ENCODE measurements at places on chromosomes 11 and 22.

DNA sequence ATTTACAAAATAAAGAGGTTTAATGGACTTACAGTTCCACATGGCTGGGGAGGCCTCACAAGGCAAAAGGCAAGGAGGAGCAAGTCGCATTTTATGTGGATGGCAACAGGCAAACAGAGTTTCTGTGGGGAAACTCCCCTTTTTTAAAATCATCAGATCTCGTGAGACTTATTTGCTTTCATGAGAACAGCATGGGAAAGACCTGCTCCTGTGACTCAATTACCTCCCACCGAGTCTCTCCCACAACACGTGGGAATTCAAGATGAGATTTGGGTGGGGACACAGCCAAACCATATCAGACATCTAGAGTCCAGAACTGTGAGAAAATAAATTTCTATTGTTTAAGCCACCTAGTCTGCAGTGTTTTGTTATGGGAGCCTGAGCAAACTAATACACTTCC lies 80.8 kb downstream of the ME3 start:
- DNase-seq = no peak

DNA sequence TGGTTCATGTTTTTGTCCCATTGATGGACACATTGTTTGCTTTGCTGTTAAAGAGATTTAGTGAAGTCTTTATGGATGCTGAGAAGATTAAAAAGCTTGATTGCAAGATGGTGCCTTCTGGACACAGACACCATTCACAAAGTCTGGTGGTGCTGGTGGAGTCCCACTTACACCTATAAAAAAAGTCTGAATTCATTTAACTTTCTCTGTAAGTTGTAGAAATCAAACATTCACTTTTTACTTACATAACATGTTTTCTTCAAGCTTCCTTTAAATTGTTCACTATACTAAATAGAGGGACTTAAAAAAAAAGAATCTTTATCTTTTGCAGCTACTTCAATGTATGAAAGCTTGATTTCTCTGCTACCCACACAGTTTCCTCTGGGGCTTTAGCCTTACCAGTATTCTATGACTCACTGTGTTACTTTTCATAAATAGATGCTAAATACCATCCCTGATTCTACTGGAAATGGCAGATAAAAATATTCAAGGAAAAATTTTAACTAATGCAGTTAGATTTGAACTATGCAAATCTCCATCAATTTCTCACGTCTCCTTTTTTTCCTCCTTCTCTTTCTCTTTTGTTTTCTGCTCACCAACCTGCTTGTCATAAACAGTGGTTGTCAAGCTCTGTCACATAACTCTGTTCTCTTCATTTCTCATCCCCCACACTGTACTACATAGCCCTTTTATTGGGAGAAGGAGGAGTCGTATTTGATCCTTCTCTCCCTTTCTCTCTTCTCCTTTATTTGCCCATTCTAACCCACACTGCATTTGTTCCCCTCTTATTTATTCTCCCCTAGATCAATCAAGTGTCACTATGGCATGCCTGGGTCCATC lies 89.7 kb downstream of the FAM76B start:
- no peak for DNase-seq

GRCh38 chr11:76335842-76336241 lies 45.1 kb downstream of the THAP12 start:
- no peak for DNase-seq

DNA sequence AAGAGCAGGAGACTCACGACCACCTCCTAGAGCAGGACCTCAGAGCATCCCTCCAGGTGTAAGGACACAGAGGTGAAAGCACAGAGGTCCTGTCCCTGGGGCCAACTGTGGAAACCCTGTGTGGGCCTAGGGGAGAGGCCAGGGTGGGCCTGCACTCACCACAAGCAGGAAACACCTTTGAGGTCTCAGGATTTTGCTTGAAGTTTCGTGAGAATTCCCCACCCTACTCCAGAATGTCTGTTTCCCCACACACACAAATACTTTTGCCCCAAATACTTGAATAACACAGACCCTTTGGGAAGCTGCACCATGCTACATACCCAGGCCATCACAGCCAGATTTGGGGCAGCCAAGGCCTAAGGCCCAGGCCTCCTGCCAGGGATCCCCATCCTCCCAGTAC lies 18.1 kb downstream of the SLC43A3 start:
- no peak for DNase-seq

DNA sequence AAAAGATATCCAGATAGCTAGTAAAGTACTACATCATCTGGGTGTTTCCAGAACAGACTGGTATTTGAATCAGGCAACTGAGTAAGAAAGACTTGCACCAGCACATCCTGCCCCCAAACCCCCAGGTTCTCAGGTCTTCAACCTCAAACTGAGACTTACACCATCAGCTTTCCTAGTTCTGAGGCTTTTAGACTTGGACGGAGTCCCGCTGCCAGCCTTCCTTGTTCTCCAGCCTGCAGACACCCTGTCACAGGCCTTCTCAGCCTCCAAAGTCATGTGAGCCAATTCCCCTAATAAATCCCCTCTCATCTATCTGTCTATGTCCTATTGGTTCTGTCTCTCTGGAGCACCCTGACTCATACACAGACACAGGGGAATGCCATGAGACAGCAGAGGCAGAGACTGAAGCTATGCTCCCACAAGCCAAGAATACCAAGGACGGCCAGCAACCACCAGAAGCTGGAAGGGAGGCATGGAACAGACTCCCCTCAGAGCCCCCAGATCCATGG lies 10.9 kb downstream of the SMCO4 start:
- no peak for DNase-seq

GRCh38 chr22:34834059-34834458 lies 231.9 kb upstream of the ISX start:
- no peak for DNase-seq

DNA sequence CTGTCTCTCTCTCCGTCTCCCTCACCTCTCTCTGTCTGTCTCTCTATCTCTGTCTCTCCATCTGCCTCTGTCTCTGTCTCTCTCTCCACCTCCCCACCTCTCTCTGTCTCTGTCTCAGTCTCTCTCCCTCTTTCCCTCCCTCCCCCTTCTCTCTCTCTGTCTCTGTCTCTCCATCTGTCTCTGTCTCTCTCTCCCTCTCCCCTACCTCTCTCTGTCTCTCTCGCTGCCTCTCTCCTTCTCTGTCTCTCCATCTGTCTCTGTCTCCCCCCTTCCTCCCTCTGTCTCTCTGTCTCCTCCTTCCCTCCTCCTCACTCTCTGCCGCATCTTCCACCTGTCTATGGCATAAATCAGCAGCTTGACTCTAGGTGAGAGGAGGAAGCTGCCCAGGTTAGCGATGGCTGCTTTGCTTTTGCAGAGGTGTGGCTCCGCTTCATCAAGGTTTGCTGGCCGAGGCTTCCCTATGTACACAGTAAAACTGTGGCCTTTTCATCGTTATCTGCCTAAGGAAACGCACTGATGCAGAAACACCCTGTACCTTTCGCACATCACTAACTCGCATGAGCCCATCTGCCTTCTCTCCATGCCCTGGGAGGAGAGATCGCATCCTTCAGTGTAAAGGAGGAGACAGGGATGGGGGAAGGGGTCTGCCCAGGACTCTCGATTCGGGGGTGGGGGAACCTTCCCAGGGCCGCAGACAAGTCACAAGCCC lies 44.5 kb downstream of the ANO1 start:
- DNase-seq = no peak

- no peak for DNase-seq
Measured at GRCh38 chr11:106961048-106961447, 57.2 kb downstream of the GUCY1A2 start.

DNA sequence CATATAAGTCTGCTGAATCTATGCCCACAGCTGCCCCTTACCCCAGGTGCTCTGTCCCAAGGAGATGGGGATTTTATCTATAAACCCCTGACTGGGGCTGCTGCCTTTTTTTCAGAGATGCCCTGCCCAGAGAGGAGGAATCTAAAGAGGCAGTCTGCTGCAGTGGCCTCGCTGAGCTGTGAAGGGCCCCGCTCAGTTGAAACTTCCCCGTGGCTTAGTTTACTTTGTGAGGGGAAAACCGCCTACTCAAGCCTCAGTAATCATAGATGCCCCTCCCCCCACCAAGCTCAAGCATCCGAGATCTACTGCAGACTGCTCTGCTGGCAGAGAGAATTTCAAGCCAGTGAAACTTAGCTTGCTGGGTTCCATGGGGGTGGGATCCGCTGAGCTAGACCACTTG lies 7.4 kb upstream of the SCGB1D4 start:
- DNase-seq = no peak

- peak; percentile 58 for DNase-seq
Measured at GRCh38 chr11:114061681-114062049, 2.2 kb downstream of the ZBTB16 start.

GRCh38 chr22:27454807-27455450 lies 346.6 kb downstream of the MN1 start:
- no peak for DNase-seq

DNA sequence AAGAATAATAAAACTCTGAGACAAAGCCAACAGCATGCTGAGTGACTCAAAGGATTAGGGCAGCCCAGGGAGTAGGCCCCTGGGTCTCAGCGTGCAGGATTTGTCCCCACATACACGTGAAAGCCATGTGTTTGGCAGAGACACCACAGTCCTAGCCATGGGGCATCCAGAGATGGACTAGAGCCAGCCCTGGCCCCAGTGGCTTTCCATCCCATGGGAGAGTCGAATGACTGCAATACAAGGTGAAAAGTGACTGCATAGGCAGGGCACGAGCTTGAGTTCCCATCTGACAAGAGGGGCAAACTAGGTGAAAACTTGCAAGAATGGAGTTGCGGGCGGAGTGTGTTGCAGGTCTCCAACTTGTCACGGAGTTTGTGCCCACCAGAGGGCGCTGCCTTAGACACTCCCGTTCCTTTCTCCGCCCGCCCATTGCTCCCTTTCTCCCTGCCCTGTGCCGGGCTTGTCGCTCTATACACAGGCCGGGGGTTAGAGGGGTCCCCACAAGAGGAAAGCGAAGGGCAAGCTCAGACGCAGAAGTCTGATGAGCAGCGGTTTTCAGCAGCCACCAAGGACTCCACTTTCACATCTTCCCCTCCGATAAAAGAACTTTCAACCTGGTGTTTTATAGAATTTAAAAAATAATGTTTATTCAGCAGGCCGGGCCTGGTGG lies 24.2 kb downstream of the TSKU start:
- DNase-seq = peak; percentile 75

GRCh38 chr11:8720352-8720751 lies 37.8 kb downstream of the RPL27A start:
- DNase-seq = no peak

DNA sequence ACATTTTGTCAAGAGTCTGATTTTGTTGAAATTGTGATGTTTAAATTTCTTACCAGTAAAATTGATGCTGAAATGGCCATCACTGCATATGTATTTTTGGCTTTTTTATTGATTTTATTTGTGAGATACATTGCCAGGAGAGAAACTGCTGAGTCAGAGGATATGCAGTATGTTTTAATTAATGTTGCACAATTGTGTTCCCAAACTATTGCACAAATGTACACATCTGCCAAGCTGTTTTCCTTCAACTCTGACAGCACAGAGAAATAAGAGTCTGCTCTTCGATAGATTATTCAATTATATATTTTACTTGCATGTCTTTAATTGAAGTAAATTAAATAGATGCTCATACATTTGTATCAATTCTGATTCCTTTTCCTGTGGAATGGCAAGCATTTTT lies 640.2 kb upstream of the LUZP2 start:
- no peak for DNase-seq

- no peak for DNase-seq
Measured at GRCh38 chr11:119107538-119108145, 498 bp downstream of the C2CD2L start.

- no peak for DNase-seq
Measured at GRCh38 chr11:69130654-69131053, 25.1 kb upstream of the SMIM38 start.

GRCh38 chr11:17894929-17895658 lies 117.8 kb downstream of the SERGEF start:
- DNase-seq = no peak

GRCh38 chr11:34987617-34988016 lies 71.2 kb downstream of the PDHX start:
- no peak for DNase-seq

DNA sequence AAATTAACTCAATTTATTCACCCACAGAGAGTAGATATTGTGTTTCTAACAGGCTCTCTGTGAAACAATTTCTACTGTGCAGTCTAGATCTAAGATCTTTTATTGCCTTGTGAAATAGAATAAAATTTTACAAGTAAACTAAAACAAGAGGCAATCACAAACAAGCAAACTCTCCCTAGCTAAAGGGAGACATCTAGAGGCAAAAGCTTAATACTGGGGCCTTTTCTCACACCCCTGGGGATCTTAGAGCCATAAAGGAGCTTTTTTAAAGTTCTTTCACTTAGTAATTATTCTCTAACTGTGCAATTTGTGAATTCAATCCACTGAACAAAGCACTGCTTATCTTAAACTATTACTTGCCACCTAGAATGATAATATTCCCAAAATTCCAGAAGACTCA lies 19.7 kb downstream of the ALG9 start:
- no peak for DNase-seq

DNA sequence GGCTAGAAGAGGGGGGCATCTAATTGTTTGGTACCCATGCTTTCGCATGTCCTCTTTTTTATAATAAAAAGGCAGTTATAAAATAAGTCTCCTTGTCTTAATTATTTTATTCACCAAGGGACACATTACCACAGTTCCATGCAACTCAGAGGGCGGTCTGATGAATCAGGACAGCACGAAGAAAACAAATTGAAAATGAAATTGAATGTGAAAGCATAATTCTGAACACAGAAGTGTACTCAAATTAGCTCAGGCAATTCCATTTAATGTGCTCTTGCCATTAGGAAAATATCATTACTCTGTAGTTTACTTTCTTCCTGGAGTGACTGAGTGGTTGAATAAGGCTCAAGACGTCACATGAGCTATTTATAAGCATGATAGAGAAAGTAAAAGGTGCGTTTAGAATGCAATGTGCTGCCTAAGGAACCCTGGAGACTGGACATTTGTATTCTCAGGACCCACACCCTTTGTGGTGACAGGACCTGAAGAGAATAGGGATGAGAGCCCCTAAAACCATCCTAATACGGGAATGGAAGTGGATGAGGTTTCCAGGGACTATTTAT lies 59.6 kb downstream of the MTNR1B start:
- no peak for DNase-seq

DNA sequence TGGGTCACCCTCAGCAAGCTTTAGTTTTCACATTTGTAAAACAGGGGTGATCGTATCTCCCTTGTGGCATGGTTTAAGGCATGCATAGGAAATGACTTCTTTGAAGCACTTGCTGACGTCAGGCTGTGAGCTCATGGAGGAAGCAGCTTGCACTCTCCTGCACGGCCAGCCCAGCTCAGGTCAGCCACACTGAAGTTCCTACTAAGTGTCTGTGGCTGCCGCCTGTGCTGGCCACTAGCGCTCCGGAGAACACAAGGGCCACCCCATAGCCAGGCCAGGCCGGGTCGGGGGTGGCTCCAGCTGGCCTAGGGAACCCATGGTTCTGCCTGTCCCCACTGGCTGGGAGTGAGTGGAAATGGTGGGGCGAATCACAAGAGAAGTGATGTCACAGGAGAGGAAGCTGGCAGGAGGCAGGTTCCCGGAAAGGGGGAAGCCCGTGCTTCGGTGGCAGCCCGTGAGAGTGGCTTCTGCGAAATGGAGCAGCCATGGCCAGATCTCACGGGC lies 28.2 kb downstream of the KCTD17 start:
- DNase-seq = no peak

DNA sequence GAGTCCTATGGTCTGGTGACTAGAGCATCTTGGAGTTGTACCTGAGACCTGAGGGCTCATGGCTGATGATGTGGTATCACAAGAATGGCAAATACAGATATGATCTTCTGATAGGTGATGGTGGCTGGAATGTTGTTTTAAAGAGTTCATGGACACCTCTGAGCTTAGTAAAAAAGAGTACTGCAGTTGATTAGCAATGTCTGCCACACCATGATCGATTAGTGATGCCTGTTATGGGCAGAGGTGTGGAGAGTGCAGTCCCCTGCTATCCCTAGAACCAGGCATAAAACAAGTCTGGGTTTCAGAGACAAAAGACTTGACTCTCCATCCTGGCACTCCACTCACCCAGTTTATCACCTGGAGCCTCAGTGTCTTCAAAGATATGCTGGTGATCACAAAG lies 1.4 kb upstream of the BATF2 start:
- DNase-seq = no peak
